Progenitor cell of endocrine pancreas (in vitro differentiated cells): ENCODE measurements at places on chromosomes 11 and 22. TPM values are rescaled to one million over a fixed set of nuclear protein-coding genes. Genes with fewer than 3 reads are reported as not detected.

DNA sequence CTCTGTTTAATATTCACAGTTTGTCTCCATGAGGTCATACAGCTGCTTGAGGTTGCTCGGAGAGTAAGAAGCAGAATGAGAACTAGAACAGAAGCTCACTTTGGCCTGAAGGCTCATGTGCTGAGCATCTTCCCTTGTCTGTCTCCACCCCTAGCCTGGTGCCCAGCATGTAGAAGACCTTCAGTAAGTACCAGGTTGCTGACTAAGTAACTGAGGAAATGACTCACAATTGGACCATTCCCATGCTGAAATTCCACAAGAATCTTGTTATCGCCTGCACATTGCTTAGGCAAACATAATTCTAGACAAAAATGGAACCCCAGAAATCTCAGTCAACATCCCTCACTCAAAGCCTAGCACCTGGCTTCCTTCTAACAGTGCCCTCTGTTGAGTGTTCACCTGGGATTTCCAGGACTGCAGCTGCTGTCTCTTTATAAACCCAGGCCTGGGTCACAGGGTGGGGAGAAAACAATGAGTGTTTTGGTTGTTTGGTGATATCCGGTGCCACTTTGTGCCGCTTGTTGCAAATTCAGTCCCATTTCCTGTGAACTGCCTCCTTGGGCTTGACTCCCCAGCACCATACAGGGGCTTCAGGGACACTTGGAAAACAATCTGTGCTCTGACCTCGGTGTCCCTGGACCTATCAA lies 406.8 kb downstream of the ETS1 start:
- H3K27ac ChIP-seq, result no peak overlapping the region
- H3K4me3 ChIP-seq, result no peak overlapping the region
- H3K36me3 ChIP-seq, result peaks cover 1% of the 10 kb centered on the region

GRCh38 chr11:36254713-36255112 lies 34.5 kb downstream of the COMMD9 start:
- peaks cover 18% of the 10 kb centered on the region for H3K27me3 ChIP-seq
- no peak overlapping the region for H3K4me3 ChIP-seq
- peaks cover 2% of the 10 kb centered on the region for H3K4me1 ChIP-seq
- DNase-seq, result no peak
- no peak overlapping the region for H3K27ac ChIP-seq
- H3K36me3 ChIP-seq, result no peaks in the 10 kb centered on the region

- H3K27ac ChIP-seq, result peak overlapping the region; percentile 90
- no peak for DNase-seq
- H3K36me3 ChIP-seq, result no peaks in the 10 kb centered on the region
- peak overlapping the region; percentile 44 for H3K4me3 ChIP-seq
- H3K27me3 ChIP-seq, result no peaks in the 10 kb centered on the region
Measured at GRCh38 chr22:37601540-37602442, 6.8 kb upstream of the GGA1 start.

Gene RCN1
- total RNA-seq, result 193 and 201 TPM in 2 replicates

Gene GTSE1
- 24.2 and 25.1 TPM in 2 replicates for total RNA-seq
